ENCODE measurements at places on chromosomes 7 and 10. TPM values are rescaled to one million over a fixed set of nuclear protein-coding genes. Genes with fewer than 3 reads are reported as not detected.

The PCDH15 gene
- total RNA-seq: not detected

GRCh38 chr10:51090190-51090589, 15.9 kb downstream of the PRKG1 start:
- DNase-seq: no peak
- H3K4me1 ChIP-seq: no peaks in the 10 kb centered on the region
- H3K27me3 ChIP-seq: no peaks in the 10 kb centered on the region
- H3K27ac ChIP-seq: no peak overlapping the region
- H3K4me3 ChIP-seq: no peak overlapping the region
- no peaks in the 10 kb centered on the region for H3K36me3 ChIP-seq

The THSD7A gene
- 2.5 TPM for total RNA-seq

DNA sequence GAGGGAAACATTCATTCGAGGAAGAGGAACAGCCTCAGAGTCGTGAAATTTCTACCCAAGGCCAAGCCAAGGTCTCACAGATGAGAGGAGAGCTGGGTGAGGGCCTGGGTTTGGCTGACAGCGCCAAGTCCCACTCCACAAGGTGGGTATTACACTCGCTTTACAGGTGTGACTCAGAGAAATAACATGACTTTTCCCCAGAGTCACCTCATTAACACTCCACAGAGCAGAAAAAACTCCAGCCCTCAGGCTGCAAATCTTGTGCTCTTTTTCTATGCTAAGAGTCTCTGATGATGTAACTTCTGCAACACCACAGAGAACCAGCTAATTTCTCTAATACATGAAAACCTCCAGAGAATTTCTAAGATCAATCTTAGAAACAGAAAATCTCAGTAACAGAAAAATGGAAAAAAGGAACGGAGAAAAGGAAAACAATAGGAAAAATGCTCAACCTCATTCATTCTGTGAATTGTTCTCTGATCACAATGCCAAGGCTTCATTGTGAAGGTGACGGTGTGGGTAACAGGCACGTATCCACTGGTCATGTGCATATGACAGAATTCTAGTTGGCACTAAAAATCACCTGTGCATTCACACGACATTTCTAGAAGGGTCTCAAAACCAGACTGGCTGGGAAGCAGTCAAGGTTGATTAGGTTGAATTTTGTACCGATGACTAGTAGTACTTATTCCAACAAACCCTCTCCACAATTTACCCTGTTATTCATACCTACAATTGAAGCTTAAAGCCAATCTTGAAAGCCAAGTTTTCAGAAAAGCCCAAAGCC, 20.3 kb downstream of the YWHAG start:
- no peak overlapping the region for H3K4me3 ChIP-seq
- peaks cover under 1% of the 10 kb centered on the region for H3K36me3 ChIP-seq
- H3K27me3 ChIP-seq: no peaks in the 10 kb centered on the region
- no peak overlapping the region for H3K27ac ChIP-seq
- no peak for DNase-seq

The LEP gene
- not detected for total RNA-seq

GRCh38 chr7:102883098-102883860, 29.5 kb upstream of the LRRC17 start:
- H3K27me3 ChIP-seq: no peaks in the 10 kb centered on the region
- H3K4me1 ChIP-seq: peaks cover 8% of the 10 kb centered on the region
- DNase-seq: peak; percentile 63

- no peak overlapping the region for H3K27ac ChIP-seq
- H3K4me1 ChIP-seq: no peaks in the 10 kb centered on the region
- no peaks in the 10 kb centered on the region for H3K36me3 ChIP-seq
- H3K27me3 ChIP-seq: no peaks in the 10 kb centered on the region
These were observed 40.6 kb upstream of the VKORC1L1 start for GRCh38 chr7:65832281-65832680.

- no peak overlapping the region for H3K27ac ChIP-seq
- H3K4me1 ChIP-seq: no peaks in the 10 kb centered on the region
- no peak overlapping the region for H3K4me3 ChIP-seq
- H3K36me3 ChIP-seq: no peaks in the 10 kb centered on the region
- no peak for DNase-seq
These were observed 172.5 kb upstream of the SVIL start for GRCh38 chr10:29807163-29807806.

The CHCHD1 gene
- 11.2 TPM for total RNA-seq

The NACAD gene
- 0.29 TPM for total RNA-seq

DNA sequence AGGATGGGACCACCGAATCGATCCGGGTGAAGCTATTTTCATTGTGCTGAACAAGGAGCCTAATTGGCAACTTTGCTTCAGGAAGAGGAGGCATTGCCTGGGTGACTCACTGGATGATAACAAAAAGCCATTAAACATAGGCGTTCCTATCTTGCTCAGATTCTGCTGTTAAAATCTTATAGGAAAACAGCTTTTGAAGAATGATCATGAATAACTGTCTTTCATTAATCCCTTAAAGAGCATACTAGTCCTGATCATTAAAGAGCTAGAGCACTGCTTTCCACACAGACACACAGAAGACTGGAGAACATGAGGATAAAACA, 174.2 kb upstream of the IMMP2L start:
- H3K4me3 ChIP-seq: no peak overlapping the region
- no peaks in the 10 kb centered on the region for H3K27me3 ChIP-seq
- H3K36me3 ChIP-seq: peaks cover 24% of the 10 kb centered on the region
- DNase-seq: no peak

The IFIT1B gene
- total RNA-seq: not detected

GRCh38 chr7:122864016-122864415, 22.2 kb downstream of the CADPS2 start:
- H3K36me3 ChIP-seq: no peaks in the 10 kb centered on the region
- no peak overlapping the region for H3K27ac ChIP-seq
- no peaks in the 10 kb centered on the region for H3K27me3 ChIP-seq
- H3K4me1 ChIP-seq: no peaks in the 10 kb centered on the region
- no peak for DNase-seq

The OR9A2 gene
- not detected for total RNA-seq

DNA sequence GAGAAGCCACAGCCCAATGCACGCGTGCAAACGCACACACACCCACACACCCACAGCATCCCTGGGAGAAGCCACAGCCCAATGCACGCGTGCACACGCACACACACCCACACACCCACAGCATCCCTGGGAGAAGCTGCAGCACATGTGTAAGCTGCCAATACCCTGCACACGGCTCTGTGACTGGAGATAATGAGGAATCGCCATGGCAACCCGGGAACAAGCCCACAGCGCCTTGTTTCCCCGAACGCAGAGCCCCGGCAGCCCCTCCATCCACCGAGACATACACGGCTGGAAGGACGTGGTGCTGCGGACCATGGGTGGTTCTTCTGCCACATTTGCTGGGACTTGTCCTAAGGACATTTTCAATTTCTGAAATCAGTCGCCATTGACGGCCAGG, 221.3 kb downstream of the PTPRN2 start:
- H3K4me1 ChIP-seq: no peaks in the 10 kb centered on the region
- no peak for DNase-seq
- no peaks in the 10 kb centered on the region for H3K36me3 ChIP-seq
- no peak overlapping the region for H3K27ac ChIP-seq

DNA sequence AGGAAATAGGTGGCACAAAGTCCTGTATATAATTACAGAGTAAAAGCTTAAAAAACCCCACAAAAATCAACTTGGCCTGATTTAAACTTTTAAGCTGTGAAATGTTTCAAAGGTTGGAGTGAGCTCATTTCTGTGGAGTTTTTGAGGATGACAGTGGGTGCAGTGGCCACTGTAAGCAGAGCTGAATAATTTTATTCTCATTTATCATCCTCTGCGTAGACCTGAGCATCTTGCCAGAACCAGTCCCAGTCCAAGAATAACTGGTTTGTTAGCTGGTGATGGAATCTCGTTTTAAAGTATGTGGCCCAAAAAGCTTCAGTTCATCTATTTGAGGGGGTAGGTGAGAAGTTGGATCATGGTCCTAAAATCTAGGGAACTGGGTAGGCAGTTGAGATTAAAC, 4.4 kb downstream of the BMPER start:
- no peak overlapping the region for H3K4me3 ChIP-seq
- no peaks in the 10 kb centered on the region for H3K36me3 ChIP-seq
- no peak for DNase-seq
- peak overlapping the region; percentile 14 for H3K27ac ChIP-seq
- peaks cover 10% of the 10 kb centered on the region for H3K4me1 ChIP-seq

The RARRES2 gene
- 90.4 TPM for total RNA-seq

DNA sequence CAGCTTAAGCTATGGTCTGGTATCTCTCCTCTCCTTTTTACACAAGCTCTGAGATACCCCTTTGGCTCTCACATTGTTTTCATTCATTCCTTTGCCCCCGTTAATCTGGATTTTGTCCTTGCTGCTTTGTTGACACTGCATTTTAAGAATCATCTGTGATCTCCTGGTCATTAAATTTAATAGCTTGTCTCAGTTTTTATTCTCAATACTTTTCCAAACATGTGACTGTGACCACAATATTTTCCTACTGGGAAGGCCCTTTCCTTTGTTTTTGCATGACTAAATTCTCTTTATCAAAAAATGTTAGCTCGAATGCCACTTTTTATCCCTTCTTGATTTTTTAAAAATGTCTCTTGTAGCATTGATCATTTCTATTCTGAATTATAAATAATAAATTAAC, 171.2 kb downstream of the SUGCT start:
- H3K4me3 ChIP-seq: no peak overlapping the region
- no peaks in the 10 kb centered on the region for H3K27me3 ChIP-seq
- DNase-seq: no peak
- no peak overlapping the region for H3K27ac ChIP-seq
- no peaks in the 10 kb centered on the region for H3K36me3 ChIP-seq

- H3K4me3 ChIP-seq: peak overlapping the region; percentile 96
- H3K27ac ChIP-seq: peak overlapping the region; percentile 89
- no peak for DNase-seq
- H3K27me3 ChIP-seq: no peaks in the 10 kb centered on the region
- H3K36me3 ChIP-seq: peaks cover 15% of the 10 kb centered on the region
These were observed 910 bp downstream of the ARHGAP19 start for GRCh38 chr10:97291357-97292096.

DNA sequence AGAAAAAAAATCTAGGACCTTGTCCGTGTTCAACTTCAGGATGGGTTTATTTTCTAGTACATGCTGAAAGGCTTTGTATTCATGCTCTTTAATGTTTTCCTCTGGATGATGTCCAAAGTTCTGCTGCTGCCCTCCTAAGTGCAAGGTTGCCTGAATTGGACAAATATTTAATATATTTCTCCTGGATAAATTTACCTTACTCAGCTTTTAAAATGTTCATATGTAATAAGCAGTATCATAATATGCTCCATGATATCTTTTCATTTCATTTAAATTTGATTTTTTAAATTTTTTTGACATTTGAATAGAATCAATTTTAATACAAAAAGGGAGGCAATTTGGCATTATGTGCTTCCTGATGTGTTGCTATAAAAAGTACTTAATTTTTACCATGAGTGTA, 95.9 kb upstream of the SLC25A13 start:
- DNase-seq: no peak
- H3K27ac ChIP-seq: no peak overlapping the region
- no peak overlapping the region for H3K4me3 ChIP-seq
- H3K36me3 ChIP-seq: no peaks in the 10 kb centered on the region
- H3K27me3 ChIP-seq: no peaks in the 10 kb centered on the region

GRCh38 chr7:71313553-71313952, 181.6 kb downstream of the GALNT17 start:
- H3K27ac ChIP-seq: no peak overlapping the region
- no peaks in the 10 kb centered on the region for H3K36me3 ChIP-seq

DNA sequence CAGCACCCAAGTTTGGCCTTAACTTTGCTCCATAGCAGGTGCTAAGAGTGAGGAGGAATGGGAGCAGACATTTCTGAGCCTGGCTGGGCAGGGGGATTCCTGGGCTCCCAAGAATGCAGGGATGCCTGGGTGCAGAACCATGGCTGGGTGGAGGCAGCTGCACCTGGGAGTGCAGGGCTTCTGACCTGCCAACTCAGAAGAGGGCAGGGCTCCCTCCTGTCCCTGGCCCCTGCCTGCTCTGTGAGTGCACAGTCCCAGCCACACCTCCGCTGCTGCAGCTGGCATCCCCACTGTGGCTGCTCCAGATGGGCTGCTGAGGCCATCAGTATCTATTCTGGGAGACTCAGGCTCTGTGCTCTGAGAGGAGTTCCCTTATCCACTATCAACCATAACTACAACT, 747.4 kb upstream of the VSTM2A start:
- H3K27ac ChIP-seq: no peak overlapping the region
- H3K27me3 ChIP-seq: no peaks in the 10 kb centered on the region
- H3K4me1 ChIP-seq: no peaks in the 10 kb centered on the region
- H3K36me3 ChIP-seq: no peaks in the 10 kb centered on the region
- no peak for DNase-seq

- H3K4me3 ChIP-seq: no peak overlapping the region
- no peaks in the 10 kb centered on the region for H3K27me3 ChIP-seq
- H3K4me1 ChIP-seq: peaks cover 41% of the 10 kb centered on the region
- no peak overlapping the region for H3K27ac ChIP-seq
These were observed 38.7 kb downstream of the RGS10 start for GRCh38 chr10:119503821-119504220.

DNA sequence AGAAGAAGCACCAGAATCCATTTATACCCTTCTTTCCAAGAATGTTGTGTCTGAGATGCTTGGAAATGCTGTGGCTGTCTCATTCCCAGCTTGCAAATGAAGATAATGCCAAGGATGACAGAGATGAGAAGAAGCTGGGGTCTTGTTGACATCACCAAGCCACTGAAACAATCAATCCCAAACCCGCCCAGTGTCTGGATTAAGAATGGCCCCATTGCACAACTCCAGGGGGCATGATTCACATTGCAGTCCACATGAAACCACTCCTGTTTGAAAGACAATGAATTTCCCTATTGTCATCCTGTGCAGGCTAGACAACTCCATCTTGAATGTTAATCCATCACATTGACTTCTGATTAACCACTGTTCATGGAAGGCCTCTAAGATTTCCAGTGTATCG, 28.6 kb downstream of the SORBS1 start:
- no peak for DNase-seq
- H3K36me3 ChIP-seq: no peaks in the 10 kb centered on the region
- H3K27me3 ChIP-seq: no peaks in the 10 kb centered on the region
- peaks cover 70% of the 10 kb centered on the region for H3K4me1 ChIP-seq

DNA sequence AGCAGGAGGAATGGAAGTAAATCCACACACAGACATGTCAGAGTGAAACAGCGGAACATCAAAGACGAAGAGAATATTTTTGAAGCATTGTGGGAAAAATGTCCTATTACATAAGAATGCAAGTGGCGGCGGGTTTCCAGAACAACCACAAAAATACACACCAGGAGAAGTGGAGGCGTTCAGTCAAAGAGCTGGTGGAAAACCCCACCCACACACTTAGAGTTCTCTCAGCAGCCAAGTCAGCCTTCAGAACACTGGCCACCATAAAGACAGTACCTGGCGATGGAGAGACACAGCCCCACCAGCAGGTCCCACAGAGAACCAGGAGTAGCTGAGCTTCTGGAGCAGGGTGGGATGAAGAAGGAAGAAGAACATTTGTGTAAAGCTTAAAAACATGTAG, 23.7 kb downstream of the NKX6-2 start:
- peaks cover 5% of the 10 kb centered on the region for H3K36me3 ChIP-seq
- no peak overlapping the region for H3K27ac ChIP-seq
- no peaks in the 10 kb centered on the region for H3K4me1 ChIP-seq
- no peak overlapping the region for H3K4me3 ChIP-seq
- H3K27me3 ChIP-seq: no peaks in the 10 kb centered on the region

Data from stomach (tissue), 19 donors.